ENCODE measurements at places on chromosomes 16 and 17.

GRCh38 chr16:59881376-59881775, 1147.3 kb upstream of the GOT2 start:
- DNase-seq: no peak

- no peak for DNase-seq
Observed at GRCh38 chr17:82056729-82057621, 5.3 kb downstream of the GPS1 start.

GRCh38 chr17:29625037-29625750, 2.5 kb upstream of the CORO6 start:
- no peak for DNase-seq

GRCh38 chr16:3015865-3016521, 2.0 kb downstream of the CLDN6 start:
- no peak for DNase-seq

DNA sequence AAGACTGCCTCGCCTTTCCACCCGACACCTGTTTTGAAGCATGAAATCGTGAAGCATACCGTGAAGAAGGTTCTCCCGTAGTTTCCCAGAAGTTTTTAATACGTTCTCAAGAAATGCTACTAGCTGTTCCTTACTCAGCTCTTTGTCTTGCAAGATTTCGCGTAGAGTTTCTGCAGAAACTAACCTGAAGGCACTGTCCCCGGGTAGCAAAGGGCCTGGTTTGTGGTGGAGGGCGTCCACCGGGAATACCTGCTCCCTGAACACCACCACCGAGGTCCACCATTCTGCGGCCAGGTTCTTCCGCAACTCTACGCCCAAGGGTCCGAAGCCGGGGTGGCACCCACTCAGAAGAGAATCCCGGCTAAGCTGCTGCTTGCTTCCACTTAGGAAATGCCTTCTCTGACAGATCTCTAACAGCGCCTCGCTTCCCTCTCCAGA, 487 bp downstream of the POLG2 start:
- DNase-seq: peak; percentile 51

DNA sequence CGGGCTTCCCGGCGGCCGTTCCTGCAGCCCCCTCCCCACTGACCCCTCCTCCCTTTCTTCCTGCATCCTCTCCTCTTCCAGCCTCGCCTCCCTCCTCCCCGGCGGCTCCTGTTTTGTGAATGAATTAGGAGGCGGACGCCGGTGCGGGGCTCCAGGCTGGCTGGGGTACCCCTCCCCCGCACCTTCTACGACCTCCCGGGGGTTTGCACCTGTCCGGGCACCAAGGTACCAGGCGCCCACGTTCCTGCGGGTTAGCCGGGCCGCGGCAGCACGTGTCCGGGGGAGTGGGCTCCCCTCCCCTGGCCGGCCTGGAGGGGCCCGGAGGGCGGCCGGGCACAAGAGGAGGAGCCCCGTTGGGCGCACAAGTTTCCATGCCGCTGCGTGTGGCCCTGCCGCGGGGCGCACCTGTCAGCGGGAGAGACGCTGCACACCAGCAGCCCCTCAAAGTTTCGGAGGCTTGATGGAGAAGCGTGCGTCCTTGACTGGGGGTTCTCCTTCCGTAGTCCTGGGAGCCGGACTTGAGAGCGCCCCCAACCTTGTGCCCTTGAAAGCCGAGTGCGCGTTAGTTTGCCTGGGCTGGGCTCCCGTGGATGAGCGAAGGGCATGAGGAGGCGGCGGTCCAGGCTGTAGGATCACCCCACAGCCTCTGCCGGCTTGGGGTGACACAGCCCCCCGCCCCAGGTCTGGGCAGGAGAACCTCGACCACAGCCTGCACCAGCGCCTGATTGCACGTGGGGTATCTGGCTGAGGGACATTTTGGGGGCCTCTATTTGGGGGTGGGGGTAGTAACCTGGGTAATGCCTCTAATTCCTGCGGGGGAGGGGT, 1.2 kb downstream of the HAS3 start:
- DNase-seq: no peak

GRCh38 chr16:6732166-6732565, 600.5 kb upstream of the RBFOX1 start:
- no peak for DNase-seq

DNA sequence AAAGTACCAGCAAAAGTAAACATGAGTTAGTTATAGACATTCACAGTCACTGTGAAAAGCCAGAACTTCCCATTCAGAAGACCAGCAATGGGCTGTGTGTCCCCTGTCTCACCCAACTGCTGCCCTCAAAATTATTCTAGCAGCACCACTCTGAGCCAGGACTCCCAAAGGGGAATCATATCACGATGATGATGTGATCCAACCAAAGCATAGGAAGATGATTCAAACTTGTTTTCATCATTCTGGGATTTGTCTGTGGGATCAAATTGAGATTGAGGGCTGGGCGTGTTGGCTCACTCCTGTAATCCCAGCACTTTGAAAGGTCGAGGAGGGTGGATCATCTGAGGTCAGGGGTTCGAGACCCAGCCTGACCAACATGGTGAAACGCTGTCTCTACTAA, 6.4 kb upstream of the NAT9 start:
- no peak for DNase-seq

GRCh38 chr16:12964461-12964860, 63.1 kb downstream of the SHISA9 start:
- no peak for DNase-seq

DNA sequence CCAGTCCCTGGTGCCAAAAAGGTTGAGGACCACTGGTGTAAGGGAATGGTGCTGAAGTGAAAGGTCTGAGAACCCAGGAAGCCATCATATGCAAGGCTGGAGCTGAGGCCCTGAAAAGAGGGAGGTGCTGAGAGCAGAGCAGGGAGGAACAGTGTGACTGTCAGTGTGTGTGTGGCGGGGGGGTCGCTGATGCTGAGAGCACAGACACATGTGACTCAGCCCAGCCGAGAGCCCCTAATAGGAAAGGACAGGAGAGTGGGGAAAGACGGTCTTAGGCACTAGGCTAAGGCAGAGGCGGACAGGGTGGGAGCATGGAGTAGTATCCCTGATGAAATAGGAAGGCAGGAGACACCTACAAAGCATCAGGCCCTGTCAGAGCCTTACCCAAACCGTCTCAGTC, 1.2 kb downstream of the B9D1 start:
- DNase-seq: no peak

GRCh38 chr17:42266918-42267766, 9.0 kb downstream of the STAT5B start:
- no peak for DNase-seq

GRCh38 chr17:16068323-16068722, 68.7 kb downstream of the TTC19 start:
- DNase-seq: no peak

- no peak for DNase-seq
Observed at GRCh38 chr17:10809605-10810004, 5.7 kb upstream of the TMEM238L start.

DNA sequence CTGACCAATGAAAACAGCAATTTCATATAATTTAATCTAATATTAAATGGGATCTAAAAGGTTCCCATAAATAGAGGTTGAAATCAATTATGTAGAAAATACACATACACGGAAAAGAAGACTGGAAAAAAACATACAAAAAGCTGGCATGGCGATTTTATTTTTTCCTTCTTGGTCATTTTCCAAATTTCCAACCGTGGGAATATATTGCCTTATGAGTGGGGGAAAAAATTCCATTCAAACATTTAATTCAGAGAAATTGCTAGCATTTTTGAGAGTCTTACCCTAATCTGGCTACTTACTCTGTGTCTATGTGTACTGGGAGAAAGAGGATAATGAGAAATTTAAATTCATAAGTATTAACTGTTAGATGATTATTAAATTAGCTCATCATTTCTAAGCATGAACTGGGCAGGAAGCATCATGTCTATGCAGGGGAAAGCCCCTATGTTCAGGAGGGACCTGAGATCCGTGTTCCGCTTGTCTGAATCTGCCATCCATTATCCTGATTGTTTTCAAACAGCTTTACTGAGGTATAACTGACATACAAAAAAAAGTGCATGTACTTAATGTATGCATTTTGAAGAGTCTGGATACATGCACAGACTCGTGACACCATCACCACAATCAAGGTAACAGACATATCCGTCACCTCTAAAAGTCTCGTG, 145.2 kb downstream of the XYLT1 start:
- DNase-seq: no peak

DNA sequence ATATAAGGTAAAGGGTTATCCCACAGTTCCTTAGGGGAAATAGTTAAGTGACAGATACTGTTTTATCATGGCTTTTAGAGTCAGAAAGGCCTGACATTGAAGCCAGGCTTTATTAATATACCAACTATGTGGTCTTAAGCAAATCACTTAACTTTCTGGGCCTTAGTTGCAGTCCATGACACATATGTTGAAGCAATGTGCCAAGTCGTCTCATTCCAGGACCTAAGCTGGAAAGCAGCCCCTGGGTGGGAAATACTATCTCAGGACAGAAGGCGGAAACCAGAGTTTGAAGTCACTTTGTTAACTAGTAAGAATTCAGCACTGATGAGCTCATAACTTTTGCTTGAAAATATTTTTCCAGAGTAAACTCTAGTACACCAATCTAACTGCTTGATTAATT, 80.0 kb downstream of the USP32 start:
- no peak for DNase-seq

- no peak for DNase-seq
Observed at GRCh38 chr17:16199093-16199492, 16.2 kb downstream of the NCOR1 start.

GRCh38 chr16:48454051-48454450, 68.8 kb upstream of the SIAH1 start:
- DNase-seq: no peak

DNA sequence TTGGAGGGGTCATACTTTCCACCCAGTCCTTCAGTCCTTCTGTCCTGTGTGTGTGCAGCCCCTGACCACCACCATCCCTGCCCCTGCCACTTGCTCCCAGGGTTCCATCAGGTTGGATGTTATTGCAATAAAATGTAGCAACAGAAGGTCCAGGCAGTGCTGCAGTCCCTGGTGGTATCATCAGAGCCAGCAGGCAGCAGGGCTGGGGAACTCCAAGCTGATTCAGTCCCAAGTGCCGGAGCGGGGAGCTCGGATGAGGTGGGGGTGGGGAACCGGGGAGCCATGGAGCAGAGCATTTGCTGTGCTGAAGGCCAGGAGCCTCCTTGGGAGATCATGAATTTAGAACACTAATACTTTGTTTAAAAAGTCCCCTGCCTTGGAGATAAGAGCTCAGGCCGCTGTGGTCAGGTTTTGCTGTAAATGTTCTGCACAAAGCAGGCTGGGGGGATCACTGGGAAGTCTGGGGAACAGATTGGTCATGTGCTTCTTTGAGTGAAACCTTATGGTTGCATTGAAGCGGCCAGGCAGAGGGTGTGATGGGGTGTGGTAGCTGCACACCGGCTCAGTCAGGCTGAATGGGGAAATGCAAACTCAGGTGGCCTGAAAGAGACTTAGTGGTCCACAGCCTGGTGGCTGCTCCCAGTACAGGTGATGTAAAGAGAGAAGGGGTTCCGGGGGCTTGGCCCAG, 225.9 kb downstream of the SEC14L1 start:
- no peak for DNase-seq

GRCh38 chr16:50534091-50534490, 14.1 kb upstream of the NKD1 start:
- no peak for DNase-seq

GRCh38 chr17:77343031-77343800, 202.4 kb downstream of the SEC14L1 start:
- DNase-seq: peak; percentile 22

DNA sequence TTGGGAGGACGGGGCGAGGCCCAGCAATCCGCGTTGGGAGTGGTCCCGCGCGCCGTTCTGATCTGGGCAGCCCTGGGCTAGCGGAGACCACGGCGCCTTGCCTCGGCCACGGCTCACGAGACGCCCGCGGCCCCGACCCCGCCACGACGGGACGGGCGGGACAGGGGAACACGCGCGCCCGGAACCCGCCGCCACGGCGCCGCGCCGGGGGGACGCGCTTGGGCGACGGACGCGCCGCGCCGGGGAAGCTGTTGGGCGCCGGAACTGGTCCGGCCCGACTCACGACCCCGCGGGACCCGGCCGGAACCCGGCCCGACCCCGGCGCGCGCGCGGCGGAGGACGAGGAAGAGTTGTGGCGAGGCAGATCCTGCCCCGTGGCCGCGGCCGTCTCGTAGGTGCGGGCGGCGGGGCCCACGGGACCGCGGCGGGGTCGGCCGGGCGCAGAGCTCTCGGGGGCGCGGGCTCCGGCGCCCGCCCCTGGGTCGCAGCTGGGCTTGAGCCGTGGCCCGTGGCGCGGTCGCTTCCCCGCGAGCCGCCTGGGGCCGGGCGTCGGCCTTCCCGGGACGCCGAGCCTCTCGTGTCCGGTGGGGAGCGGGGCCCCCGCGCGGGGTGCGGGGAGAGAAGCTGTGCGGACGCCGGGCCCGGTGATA, at the start of gene ACSF3:
Gene ACSF3, plus strand, starts transcription at position 251 of the 650 bp plus-strand sequence. CDS start 6,830 bp downstream, outside the sequence.
- peak; percentile 27 for DNase-seq

DNA sequence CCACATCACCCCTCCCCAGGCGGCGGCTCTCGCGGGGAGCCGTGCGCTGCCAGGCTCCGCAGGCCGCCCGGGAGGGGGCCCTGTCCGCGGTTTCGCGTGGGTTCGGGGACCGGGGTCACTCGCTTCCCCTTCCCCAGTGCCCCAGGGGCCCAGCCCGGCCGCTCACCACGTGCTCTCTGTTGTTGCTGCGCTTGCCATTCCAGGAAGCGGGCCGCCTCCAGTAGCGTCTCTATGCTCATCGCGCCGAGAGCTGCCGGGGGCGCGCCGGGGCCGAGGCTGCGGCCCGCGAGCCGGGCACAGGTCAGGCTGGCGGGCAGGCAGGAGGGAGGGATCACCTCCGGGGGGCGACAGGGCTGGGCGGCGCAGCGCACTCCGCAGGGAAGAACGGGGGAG, 390 bp downstream of the MNT start:
- peak; percentile 27 for DNase-seq

DNA sequence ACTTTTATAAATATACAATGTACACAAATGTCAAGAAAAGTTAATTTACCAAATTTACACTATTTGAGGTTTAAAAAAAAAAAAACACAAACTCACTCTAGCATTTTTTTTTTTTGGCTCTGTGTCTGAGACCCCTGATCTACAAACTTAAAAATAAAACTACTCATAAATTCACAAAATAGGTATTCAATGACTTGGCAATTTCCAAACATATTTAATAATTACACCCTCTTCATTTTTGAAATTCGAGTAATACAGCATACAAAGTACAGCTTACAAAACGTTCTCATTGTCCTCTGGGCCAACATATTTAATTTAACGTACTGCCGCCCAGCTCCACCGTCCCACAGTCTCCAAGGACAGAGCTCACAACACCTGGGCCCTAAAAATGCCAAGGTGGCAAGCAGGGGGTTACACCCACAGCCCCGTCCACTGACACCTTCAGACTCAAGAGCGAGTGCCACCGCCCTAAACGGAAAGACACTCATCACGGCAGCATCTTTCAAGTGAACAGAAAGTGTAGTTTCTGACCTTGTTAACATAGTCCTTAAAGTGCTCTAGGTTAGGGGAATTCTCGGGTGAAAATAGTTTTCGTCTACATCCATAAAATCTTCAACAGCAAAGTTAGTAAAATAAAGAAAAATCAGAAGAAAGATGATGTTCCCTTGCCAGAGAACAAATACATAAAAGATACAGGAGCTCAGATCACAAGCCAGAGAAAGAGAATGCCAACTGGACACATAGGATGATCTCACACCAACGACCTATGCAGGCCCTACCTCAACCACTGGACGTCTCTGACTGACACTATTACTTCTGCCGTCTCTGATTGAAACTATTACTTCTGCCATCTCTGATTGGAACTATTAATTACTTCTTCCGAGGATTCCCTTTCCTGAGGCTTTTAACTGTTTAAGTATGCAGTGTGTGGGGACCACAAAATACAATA, 4.2 kb downstream of the ADCY9 start:
- no peak for DNase-seq
